Activated naive CD8-positive, alpha-beta T cell treated with anti-CD3 and anti-CD28 coated beads for 36 hours (primary cell): ENCODE measurements at places on chromosomes 7 and 10. TPM values are rescaled to one million over a fixed set of nuclear protein-coding genes. Genes with fewer than 3 reads are reported as not detected.

C10orf67 gene
- total RNA-seq = 0.60 TPM

PTER gene
- 28.0 TPM for total RNA-seq

FAM25A gene
- not detected for total RNA-seq

MEOX2 gene
- not detected for total RNA-seq

TMEM196 gene
- total RNA-seq = not detected

- no peak for DNase-seq
Observed at GRCh38 chr7:44636041-44636584, 29.7 kb downstream of the OGDH start.

- DNase-seq = no peak
Observed at GRCh38 chr10:31706464-31707092, 222.1 kb downstream of the ARHGAP12 start.

GRCh38 chr10:86368046-86368445, 1.5 kb upstream of the GRID1 start:
- DNase-seq = no peak

DNA sequence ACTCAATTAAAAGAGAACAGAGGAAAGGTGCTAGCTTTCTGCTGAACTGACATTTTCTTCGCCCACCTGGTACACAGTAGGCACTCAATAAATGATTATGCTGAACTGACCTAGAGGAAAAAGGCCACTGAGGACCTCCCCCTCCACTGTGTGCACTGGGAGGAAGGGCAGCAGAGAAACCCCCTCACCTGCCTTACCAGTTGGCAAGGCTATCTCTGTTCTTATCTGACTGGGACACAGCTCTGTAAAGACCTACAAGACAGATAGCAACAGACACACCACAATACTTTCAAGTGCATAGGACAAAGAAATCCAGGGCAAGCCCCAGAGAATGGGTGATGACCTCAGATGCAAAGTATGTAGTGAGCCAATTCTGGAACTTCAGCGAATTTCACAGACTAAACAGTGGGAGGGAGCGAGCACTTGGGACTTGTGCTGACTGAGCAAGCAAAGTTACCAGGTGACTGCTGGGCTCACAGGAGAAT, 30.4 kb downstream of the PDLIM1 start:
- no peak for DNase-seq

GRCh38 chr10:74813381-74814259, 12.8 kb upstream of the KAT6B start:
- no peak for DNase-seq

DNA sequence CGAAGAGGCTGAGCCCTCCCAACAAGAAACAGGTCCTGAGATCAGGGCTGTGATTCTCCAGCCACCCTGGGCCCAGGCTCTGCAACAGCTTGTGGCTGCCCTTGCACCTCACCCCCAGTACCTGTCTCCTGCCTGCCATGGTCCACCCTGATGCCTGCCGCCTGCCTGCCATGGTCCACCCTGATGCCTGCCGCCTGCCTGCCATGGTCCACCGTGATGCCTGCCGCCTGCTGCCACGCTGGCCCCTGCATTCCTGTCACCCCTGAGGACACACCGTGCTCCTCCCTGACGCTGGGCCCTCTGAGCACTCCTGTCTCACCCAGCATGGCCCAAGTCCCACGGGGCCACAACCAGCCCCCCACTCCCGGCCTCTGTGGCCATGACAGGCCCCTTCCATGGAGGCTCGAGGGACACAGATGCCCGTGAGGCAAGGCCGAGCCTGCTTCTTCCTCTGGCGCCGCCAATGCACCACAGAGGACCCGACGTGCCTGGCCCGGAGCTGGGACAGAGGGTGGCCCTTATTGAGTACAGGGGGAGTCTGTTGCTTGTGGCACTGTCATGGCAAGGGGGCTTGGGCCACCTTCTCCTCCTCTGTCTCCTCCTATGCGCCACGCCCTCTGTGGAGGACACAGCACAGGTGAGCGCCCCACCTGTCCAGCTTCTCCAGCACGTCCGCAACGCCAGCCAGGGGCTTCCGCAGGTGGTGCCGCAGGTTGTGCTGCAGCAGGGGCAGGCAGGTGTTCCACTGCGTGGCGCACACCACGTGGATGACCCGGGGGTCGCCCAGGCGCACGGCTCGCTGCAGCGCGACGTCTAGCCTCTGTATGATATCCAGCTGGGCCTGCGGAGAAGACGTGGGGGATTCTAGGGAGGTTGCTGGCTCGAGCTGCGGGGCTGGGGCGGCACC, 18.1 kb downstream of the CFAP46 start:
- DNase-seq = no peak

DNA sequence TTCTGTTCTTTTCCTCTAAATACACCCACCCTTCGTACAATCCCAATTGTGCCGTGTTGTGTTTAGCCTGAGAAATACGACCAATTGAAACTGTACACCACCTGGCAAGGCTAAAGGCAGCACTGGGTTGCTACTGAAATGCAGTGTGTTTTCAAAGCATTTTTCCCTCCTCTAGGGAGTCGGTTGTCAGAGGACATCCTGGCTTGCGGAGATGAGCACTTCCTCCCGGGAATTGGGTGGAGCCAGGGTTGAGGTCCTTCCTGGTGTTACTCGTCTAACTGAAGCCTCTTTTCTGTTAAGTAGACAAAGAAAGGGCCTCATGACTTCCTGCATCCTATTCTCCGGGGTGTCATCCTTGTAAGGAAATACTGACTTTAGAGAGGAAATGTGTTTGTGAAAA, 133.5 kb downstream of the MTPAP start:
- no peak for DNase-seq

GRCh38 chr10:92452313-92452712, 121.6 kb downstream of the IDE start:
- DNase-seq = no peak

DNA sequence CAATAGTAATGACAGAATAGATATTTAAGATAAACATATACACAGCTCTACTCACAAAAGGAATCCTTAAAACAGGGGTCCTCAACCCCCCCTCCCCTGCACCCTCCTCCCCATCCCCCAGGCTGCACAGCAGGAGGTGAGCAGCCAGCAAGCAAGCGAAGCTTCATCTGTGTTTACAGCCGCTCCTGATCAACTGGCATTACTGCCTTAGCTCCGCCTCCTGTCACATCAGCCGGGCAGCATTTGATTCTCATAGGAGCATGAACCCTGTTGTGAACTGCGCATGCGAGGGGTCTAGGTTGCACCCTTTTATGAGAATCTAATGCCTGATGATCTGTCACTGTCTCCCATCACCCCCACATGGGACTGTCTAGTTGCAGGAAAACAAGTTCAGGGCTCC, 65.5 kb downstream of the SMURF1 start:
- DNase-seq = no peak

GRCh38 chr10:121900443-121901174, 27.2 kb downstream of the ATE1 start:
- DNase-seq = no peak

GRCh38 chr7:16668978-16669377, 23.0 kb downstream of the BZW2 start:
- DNase-seq = no peak

- no peak for DNase-seq
Observed at GRCh38 chr7:112036071-112036470, 170.1 kb downstream of the DOCK4 start.

- DNase-seq = no peak
Observed at GRCh38 chr7:3083350-3083749, 39.7 kb upstream of the CARD11 start.

DNA sequence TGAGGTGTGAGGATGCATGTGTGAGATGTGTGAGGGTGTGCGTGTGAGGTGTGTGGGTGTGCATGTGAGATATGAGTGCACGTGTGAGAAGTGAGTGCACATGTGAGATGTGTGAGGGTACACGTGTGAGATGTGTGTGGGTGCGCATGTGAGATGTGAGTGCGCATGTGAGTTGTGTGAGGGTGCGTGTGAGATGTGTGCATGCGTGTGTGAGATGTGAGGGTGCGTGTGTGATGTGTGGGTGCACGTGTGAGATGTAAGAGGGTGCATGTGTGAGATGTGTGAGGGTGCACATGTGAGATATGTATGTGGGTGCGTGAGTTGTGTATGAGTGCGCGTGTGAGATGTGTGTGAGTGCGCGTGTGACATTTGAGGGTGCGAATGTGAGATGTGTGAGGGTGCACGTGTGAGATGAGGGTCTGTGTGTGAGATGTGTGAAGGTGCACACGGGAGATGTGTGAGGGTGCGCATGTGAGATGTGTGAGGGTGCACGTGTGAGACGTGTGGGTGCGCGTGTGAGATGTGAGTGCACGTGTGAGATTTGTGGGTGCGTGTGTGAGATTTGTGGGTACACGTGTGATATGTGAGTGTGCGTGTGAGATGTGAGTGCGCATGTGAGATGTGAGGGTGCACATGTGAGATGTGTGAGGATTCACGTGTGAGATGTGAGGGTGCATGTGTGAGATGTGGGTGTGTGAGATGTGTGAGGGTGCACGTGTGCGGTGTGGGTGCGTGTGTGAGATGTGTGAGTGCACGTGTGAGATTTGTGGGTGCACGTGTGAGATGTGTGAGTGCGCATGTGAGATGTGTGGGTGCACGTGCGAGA, 30.5 kb downstream of the PPIF start:
- no peak for DNase-seq

GRCh38 chr10:121449482-121449924, 148.7 kb downstream of the FGFR2 start:
- DNase-seq = no peak

DNA sequence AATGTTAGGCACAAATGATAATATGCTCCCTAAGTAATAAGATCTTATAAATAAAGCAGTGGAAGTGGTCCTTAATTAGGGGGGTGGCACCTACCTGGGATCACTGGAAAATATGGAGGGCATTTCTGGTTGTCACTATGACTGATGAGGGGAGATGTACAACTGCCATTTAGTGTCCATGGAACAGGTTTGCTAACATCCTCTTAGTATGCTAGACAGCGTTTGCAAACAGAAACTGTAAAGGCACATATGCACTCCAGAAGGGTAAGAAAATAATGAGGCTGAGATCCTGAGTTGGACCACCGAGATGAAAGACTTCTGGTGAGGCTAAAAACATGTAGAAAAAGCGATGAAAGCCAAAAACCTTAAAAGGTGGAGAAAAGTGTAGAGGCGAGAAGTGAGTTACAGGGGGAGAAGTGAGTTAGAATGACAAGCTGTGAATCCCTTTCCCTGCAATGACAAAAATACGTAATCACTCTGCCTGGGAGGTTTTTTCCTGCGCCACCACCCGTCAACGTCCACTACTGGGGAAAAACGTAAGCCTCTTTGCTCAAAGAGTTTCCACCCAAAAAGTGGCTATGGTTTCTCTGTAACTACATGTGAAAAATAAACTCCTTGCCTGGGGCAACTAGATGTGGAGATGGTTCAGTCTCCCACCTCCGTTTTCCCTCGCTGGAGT, 767 bp downstream of the KRIT1 start:
- DNase-seq = no peak

GRCh38 chr10:6002809-6003510, 25.6 kb upstream of the IL15RA start:
- no peak for DNase-seq

- DNase-seq = no peak
Observed at GRCh38 chr7:30475580-30475979, 3.0 kb downstream of the NOD1 start.

- DNase-seq = no peak
Observed at GRCh38 chr10:85864173-85864549, 502.4 kb downstream of the GRID1 start.

GRCh38 chr7:78213402-78213801, 414.8 kb downstream of the PHTF2 start:
- no peak for DNase-seq

DNA sequence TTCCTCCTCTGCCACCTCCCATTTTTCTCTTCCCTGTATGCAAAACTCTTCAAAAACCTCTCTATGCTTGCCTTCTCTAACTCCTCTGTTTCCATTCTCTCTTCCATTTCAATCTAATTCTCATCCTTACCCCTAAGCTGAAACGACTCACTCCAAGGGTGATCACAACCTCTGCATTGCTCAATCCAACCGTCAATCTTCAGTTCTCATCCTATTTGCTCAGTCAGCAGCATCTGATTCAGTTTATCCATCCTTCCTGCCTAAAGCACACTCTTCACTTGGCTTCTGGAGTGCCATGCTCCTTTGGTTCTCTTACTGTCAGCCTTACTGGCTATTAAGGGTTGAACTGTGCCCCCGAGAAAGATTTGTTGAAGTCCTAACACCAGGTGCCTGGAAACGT, 163.5 kb upstream of the NEBL start:
- DNase-seq = no peak

- no peak for DNase-seq
Observed at GRCh38 chr10:24242562-24242961, 33.6 kb downstream of the KIAA1217 start.

DNA sequence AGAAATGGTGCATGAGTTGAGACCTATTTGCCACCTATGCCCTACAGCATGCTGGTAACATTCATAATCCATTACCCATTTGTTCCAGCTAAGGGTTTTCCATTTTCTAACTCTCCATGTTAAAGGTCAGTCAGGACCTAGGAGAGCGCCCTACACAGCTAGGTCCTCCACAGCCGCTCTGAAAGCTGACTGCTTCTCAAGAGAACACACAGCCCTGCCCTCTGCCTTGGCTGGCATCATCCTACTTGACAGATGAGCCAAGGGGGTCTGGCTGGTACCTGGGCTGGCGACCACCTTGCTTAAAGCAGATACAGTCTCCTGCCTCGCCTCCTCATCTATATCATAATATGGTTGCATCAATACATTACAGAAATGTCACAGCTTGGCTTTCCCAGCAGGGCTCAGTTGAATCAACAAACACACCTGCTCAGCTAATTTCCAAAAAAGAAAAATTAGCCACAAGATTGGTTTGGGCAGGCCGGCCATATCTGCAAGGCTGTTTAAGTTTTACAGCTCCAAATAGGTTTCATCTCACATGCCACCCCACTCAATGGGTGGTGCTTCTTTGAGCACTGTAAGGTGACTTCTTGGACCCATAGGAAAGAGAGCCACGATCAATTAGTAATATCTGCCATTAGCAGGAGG, 17.3 kb downstream of the TLL2 start:
- no peak for DNase-seq

DNA sequence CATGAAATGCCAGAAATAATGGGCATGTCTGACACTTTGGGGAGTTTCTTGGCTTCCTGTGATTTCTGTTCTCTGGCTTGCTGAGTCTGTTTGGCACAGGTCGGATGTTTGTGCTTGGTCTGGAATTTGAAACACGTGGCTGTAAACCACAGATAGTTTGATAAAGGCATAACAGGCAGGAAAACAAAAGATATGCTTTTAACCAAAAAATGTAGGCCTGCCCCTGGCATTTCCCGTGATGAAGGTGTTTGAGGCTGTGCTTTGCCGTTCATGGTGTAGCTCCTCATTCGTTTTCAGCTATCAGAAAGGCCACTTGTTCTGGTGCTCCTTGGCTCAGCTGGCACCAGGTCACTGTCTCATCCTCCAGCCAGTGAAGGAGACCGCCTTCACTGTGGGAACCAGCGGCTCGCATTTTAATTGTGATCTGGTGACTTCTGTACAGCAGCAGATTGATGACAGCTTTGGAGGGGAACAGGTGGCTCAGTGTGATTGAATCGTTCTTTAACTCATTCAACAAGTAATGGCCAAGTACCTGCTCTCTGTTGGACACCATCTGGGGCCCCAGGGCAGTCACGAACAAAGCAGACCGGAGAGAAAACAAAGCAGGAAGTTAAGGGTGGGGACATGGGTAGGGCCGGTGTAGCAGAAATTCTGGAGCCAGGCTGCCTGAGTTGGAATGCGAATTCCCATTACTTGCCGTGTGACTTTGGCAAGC, 111.5 kb downstream of the CCNY start:
- no peak for DNase-seq
